ENCODE measurements at places on chromosomes 7 and 10.
A peak's percentile ranks its signal among the peaks of the same experiment; 100 is the strongest.

- DNase-seq = no peak
These were observed 25.9 kb downstream of the TBXAS1 start for GRCh38 chr7:139854803-139855497.

- DNase-seq = no peak
These were observed 18.4 kb upstream of the EPHB6 start for GRCh38 chr7:142836426-142836825.

DNA sequence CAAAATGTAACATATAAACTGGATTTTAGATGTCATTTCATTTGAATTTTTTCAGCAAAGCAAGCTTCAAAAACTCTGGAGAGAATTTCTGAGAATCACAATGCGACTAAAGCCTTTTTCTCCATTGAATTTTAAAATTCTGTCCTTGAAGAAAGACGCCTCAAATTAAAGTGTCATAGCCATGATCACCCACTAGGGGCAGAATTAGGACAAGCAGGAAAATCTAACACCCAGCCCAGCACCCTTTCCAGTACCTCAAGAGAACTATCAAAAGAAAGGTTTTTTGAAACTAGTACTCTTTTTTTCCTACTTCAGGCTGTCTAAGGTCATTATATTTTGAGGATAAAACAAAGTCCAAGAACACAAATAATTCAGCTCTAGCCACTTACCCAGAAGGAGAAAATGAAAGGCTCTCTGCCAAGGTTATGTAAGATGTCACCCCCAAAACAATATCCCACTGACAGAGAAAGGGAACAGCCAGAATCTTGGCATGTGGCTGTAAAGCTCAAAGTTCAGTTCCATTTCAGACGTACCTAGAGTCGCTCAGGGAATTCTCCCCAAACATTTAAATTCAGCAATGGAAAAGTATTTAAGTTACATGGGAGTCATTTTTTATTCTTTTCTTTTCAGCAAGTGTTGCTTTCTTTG lies 299.4 kb downstream of the SNX13 start:
- no peak for DNase-seq

DNA sequence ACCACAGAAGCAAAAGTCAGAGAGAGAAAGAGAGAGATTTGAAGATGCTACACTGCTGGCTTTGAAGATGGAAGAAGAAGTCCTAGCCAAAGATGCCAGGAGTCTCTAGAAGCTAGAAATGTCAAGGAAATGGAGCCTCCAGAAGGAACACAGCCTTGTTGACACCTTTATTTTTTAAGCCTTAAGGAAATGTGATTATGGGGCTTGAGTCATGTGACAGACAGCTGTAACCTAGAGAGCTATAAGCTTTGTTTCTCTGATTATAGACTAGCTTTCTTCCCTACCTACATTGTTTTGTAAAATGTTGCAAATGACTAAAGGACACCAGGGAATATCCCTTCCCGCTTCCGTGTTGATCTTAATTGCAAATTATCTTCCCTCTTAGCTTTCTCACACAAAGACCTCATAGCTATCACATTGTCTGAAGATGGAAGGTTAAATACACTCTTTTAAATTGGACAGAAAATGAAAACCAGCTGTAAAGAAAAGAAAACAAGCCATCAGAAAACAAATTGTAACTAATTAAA lies 199.9 kb downstream of the ARHGAP12 start:
- DNase-seq = no peak

GRCh38 chr7:84025332-84025927 lies 169.2 kb downstream of the SEMA3A start:
- DNase-seq = no peak

- no peak for DNase-seq
These were observed 484 bp upstream of the DLX5 start for GRCh38 chr7:97025130-97025499.

GRCh38 chr10:121036431-121036830 lies 185.3 kb downstream of the WDR11 start:
- no peak for DNase-seq

DNA sequence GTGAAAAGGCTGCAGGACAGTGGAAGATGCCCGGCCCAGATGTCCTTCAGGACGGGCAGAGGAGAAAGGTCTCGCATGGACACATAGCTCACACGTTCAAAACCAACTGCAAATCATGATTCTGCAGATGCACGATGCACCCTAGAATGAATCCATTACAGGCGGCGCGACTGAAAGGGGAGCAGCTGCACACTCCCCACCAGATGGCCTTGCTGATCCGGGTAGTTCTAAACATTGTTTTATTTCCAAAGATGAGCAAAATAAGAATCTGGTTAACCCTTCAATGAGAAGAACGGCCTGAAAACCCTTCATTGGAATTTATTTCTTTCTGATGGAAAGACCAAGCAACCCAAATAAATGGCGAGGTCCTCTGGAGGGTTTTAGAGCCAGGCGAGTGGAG lies 33.8 kb downstream of the CHST15 start:
- no peak for DNase-seq

DNA sequence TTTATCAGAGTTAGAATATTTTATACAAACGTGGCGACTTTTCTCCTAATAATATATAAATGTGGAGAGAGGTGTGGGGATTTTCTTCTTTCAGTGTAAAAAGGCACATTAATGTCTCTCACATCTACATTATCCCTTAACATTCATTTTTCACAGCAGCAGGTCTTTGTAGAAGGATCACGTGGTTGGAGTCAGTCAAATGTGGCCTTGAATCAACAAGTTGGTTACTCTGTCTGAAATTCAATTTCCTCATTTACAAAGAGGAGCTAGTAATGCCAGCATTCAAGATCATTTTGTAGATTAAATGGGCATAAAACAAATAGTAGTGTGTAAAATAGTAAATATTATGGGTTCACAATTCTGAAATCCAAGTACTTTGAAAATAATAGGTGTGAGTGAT lies 183.1 kb upstream of the SEMA3E start:
- no peak for DNase-seq

GRCh38 chr10:74770400-74770799 lies 56.0 kb upstream of the KAT6B start:
- no peak for DNase-seq

DNA sequence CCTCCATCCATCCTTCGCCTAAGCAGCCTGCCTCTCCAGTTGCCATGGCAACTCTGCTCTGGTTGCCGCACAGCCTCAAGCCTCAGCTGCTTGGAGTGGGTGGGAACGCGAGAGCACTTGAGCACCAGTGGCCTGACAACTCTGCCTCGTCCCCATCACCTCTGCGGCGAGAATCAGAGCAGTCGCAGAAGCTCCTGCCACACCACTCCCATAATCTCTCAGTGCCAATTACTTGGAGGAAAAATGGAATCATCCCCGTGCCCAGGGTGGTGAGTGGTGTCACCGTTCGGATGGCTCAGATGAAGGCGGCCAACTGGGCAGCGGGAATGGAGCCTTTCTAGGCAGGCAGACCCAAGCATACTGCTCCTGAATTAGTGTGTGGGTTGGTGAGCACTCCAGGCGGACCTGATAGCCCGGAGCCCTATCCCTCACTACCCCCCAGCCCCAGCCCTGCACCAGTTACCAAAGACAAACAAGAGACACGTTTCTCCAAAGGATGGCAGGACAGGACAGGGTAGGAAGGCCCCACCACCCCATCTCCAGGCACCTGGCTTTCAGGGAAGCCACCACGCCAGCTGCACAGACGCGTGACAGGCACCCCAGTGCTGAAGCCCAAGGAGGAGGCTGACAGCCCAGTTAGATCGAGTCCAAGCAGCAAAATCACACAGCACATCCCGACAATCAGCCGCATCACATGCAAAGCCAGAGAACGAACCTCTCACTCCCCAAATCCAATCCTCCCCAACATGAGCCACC lies 335.4 kb downstream of the PTPRN2 start:
- peak; percentile 25 for DNase-seq

DNA sequence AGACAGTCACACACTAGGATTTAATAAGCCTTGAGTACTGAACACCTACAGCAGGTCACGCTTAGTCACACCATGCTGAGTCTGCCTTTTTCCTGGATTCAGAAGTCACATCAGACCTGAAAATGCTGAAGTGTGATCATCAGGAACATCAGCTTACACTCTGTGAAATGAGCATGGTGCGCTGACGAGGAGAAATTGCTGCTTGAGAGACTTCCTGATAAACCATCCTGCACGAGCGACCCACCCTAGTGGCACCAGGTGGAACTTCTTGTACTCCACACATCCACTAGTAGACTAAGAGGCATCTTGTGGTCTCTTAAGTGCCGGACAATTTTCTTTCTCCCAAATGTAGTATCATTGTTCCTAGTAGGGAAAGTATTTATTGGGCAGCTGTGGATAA lies 51.8 kb upstream of the MRLN start:
- no peak for DNase-seq

GRCh38 chr7:479115-479947 lies 40.3 kb downstream of the PDGFA start:
- DNase-seq = no peak

DNA sequence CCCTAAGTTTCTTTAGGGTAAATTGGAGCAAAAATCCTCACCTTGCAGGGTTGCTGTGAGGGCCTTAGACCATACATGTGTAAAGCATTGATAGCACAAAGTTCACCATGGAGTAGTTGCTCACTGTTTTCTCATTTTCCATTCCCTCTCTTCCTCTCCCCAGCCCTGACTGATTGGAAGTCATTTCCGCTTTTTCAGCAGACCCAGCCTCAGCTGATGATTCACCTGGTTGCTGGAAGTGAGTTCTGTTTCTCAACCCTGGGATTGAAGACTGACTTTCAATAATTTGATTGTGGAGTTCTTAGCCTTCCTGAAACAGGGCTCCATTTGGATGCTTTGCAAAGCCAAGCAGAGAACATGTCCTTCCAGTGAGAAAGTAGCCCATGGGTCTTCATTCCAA lies 107.0 kb downstream of the PLXNA4 start:
- DNase-seq = no peak

GRCh38 chr10:133139551-133140065 lies 20.4 kb upstream of the KNDC1 start:
- no peak for DNase-seq

- DNase-seq = no peak
These were observed 163.3 kb downstream of the SVIL start for GRCh38 chr10:29471544-29471859.

- peak; percentile 35 for DNase-seq
These were observed 185.0 kb downstream of the ELFN1 start for GRCh38 chr7:1854866-1855724.

- DNase-seq = no peak
These were observed 20.9 kb upstream of the CYP51A1 start for GRCh38 chr7:92155108-92155739.

- peak; percentile 74 for DNase-seq
These were observed 176.3 kb upstream of the ZNF32 start for GRCh38 chr10:43824934-43825333.

DNA sequence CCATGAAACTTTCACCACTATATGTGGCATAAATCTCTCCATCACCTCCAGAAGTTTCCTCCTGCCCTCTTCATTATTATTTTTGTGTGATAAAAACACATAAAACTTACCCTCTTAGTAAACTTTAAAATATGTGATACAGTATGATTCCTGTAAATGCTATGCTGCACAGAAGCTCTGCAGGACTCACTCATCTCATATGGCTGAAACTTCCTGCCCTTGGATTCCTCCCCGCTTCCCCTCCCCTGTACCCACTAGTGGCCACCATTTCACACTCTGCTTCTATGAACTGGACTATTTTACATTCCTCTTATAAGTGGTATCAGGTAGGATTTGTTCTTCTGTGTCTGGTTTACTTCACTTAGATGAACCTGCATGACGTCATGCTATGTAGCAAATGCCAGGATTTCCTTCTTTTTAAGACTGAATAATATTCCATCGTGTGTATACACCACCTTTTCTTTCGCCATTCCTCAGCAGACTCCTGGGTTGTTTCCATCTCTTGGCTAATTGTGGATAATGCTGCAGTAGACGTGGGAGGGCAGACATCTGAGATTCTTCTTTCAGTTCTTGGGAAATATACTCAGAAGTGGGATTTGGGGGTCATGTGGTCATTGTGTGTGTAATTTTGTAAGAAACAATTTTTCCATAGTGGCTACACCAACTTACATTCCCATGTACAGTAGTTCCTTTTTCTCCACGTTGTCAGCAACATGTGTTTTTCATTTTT lies 335.2 kb downstream of the SDK1 start:
- DNase-seq = no peak

- peak; percentile 83 for DNase-seq
These were observed 110.0 kb upstream of the SHH start for GRCh38 chr7:155922067-155922816.

- no peak for DNase-seq
These were observed 41.8 kb upstream of the SEMA3A start for GRCh38 chr7:84236398-84236797.

GRCh38 chr10:63267414-63268148 lies 134.5 kb downstream of the NRBF2 start:
- no peak for DNase-seq

DNA sequence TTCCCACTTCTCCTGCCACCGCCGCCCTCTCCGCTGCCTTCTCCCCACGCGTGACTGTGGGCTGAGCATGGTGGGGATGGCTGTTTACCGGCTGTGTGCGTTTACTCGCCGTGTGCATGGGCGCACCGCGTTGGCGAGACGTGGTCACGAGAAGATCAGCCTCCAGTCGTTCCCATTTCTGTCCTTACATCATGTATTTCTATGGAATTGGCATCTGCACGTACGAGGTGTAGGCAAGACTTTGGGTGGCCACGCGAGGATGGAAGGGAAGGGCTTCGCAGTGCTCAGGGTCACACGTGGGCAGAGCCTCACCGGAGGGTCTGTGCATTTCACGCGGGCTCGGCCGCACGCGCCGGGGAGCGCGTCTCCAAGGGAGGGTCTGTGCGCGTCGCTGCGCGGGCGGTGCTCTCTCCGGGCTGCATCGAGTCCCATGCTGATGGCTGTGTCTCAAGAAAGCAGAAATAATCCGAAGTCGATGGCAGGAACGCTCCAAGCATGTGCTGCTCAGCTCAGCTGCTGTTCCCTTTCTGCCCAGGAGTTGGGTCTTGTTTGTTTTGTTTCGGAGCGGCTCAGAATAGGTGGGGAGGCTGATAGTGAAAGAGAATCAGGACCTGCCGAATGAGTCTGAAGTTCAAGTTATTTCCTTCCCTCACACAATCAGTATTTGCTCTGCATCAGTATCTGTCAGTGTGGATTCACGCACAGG lies 973 bp downstream of the CAMK1D start:
- DNase-seq = peak; percentile 61

DNA sequence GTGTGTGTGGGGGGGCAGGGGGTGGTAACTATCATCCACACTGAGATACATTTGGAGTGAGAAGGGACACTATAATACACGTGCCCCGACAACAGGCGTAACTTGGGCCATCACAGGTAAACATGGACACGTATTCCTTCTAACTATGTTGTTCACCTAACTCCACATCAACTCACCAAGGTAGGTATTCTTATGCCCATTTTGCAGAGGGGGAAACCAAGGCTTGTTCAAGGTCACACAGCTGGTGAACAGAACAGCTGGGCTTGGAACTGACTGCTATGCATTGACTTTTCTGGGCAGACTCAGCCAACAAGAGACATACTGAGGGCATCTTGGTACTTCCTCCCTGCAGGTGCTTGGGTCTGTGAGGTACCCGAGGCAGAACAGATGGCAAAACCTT lies 170.1 kb downstream of the ADAM12 start:
- no peak for DNase-seq

- DNase-seq = no peak
These were observed 24.3 kb upstream of the DNA2 start for GRCh38 chr10:68496072-68496471.

GRCh38 chr10:97539523-97540200 lies 32.9 kb upstream of the ANKRD2 start:
- no peak for DNase-seq
